ENCODE measurements at places on chromosomes 16 and 17.

DNA sequence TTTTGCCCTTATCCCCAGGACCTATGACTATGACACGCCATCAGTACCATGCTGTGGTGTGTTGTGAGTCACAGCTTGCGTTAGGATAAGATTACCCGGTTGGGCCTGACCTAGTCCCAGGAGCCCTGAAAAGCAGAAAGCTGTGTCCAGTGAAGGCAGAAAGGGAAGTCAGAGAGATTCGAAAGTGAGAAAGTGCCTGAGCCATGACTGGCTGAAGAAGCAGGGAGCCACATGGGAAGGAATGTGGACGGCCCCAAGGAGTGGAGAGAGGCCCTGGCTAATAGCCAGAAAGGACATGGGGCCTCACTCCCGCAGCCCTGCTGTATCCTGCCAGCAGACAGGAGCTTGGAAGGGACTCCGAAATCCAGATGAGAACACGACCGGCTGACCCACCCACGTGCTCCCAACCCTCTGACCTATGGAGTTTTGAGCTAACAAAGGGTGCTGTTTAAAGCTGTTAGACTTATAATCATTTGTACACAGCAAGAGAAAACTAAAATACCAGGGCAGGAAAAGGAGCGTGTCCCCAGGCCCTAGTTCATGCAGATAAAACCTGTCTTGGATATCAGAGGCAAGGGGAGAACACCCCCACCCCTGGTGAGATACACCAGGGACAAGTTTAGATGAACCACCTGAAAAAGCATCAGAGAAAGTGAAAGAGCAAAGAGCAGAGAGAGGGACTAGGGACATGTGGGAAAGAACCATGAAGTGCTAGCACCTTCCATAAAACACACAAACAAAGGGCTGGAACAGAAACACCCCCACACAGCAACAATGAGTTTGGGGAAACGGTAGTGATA, 115.3 kb downstream of the SLC39A11 start:
- peak; percentile 90 for DNase-seq

GRCh38 chr17:77204536-77204935, 63.8 kb downstream of the SEC14L1 start:
- no peak for DNase-seq

DNA sequence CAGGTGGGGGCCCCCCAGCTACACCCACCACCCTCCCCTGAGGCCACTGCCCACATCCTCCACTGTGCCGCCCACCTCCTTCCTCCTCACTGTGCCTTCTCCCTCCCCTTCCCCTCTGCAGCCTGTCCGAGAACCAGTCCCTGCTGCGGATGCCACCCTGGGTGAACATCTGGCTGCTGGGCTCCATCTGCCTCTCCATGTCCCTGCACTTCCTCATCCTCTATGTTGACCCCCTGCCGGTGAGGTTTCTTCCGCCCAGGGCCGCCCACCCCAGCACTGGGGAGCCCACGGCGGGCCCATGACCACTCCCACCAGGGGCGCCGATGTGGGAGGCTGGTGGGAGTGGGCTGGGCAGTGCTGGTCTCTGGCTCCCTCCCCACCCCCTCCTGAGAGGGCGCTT, 22.1 kb downstream of the RABEP2 start:
- DNase-seq, result no peak

- DNase-seq, result peak; percentile 100
Measured at GRCh38 chr16:57185945-57186871, at the start of the genes PSME3IP1 and RSPRY1. Gene PSME3IP1, minus strand, starts transcription at chr16:57186039. Its CDS starts 12,185 bp downstream, at chr16:57173854. Gene RSPRY1, plus strand, starts transcription at chr16:57186329. Its CDS starts 18,330 bp downstream, at chr16:57204659.

- DNase-seq, result no peak
Measured at GRCh38 chr16:70752426-70752825, 48.5 kb downstream of the VAC14 start.

DNA sequence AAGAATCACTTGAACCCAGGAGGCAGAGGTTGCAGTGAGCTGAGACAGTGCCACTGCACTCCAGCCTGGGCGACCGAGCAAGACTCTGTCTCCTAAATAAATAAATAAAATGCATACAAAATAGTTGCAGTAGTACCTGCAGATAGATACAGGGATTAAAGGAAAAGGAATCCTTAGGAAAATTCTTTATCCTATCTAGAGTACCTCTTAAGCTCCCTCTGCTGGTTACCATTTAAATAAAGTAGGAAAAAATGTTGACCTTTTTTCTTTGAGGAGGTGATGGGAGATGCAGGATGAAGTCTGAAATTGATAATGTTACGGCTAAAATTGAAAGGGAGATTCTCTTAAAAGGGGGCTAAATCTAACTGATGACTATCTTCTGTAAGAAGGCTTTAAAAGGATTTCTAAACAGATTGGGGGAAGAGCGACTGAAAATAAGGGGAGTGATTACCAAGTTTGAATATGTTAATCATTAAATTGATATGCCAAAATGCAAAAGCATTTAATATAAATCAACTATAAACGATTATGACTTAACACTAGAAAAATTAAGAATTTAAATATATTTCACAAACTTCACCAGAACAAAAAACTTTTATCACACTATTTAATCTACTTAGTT, 29.4 kb downstream of the C16orf87 start:
- peak; percentile 21 for DNase-seq

- DNase-seq, result peak; percentile 52
Measured at GRCh38 chr16:83100679-83101078, 473.9 kb downstream of the CDH13 start.

DNA sequence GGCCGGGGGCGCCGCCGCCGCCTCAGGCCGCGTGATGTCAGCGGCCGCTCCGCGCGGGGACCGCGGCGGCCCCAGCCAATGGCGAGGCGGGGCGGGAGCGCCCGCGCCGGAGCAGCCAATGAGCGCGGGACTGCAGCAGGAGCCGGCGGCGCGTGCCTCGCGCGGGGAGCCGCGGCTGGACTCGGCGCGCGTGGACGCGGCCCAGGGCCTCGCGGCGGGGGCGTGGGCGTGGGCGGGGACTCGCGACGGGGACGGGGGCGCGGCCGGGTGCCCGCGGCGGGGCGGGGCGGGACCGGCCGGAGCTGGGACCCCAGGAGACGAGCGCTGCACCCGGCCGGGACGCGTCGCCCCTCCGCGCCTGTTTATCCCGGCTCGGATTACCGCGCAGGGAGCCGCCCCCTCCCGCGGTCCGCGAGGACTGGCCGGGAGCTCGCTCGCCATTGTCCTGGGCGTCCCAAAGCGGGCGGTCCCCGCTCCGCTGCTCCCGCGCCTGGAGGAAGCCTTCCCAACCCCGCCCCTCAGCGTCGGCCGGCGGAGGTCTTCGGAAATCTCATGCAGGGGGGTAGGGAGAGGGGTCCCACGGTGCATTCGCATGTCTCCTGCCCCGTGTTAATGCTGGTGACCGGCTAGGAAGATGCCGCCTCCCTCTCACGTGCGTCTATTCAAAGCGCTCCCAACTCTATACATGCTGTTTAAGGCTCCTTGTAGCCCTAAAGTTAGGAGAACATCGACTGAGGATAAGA, at the start of gene RNF157:
Gene RNF157, minus strand, starts transcription at position 33 of the 743 bp plus-strand sequence. CDS start 253 bp downstream, outside the sequence.
- peak; percentile 40 for DNase-seq

DNA sequence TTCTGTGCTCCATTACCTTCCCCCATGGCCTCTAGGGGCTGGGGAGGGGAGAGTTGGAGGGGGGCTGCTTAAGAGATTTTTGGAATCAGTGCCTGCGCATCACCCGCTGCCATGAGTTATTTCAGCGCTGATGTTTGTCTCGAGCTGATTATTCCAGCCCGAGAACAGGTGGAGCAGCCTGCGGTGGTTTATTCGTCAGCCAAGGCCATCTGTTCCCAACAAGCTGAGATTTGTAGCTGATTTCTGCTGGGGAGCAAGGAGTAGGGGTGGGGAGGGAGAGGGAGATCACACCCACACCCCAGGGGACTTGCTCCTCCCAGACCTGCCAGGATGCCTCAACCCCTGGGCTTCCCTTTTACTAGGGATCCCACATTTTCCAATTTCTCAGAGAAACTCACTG, 23.1 kb downstream of the PIPOX start:
- DNase-seq, result no peak

- DNase-seq, result no peak
Measured at GRCh38 chr16:8720967-8721308, 46.5 kb downstream of the ABAT start.

GRCh38 chr16:7689234-7689633, 356.6 kb downstream of the RBFOX1 start:
- DNase-seq, result no peak

DNA sequence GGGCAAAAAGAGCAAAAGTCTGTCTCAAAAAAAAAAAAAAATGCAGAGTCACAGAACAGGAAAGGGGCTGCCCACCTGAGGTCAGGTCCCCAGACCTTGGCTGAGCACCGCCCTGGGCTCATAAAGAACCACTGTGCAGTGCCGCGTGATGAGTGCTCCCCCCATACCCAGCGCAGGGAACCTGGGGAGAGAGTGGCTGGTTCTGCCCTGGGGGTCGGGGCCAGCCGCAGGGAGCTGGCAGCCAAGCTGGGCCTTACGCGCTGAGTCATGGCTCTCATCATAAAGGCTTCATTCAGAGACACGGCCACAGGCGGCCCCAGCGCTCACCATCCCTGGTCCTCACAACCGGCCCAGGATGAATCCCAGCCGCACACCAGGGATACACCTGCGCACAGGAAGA, 80.7 kb downstream of the RAB11FIP4 start:
- DNase-seq, result no peak

DNA sequence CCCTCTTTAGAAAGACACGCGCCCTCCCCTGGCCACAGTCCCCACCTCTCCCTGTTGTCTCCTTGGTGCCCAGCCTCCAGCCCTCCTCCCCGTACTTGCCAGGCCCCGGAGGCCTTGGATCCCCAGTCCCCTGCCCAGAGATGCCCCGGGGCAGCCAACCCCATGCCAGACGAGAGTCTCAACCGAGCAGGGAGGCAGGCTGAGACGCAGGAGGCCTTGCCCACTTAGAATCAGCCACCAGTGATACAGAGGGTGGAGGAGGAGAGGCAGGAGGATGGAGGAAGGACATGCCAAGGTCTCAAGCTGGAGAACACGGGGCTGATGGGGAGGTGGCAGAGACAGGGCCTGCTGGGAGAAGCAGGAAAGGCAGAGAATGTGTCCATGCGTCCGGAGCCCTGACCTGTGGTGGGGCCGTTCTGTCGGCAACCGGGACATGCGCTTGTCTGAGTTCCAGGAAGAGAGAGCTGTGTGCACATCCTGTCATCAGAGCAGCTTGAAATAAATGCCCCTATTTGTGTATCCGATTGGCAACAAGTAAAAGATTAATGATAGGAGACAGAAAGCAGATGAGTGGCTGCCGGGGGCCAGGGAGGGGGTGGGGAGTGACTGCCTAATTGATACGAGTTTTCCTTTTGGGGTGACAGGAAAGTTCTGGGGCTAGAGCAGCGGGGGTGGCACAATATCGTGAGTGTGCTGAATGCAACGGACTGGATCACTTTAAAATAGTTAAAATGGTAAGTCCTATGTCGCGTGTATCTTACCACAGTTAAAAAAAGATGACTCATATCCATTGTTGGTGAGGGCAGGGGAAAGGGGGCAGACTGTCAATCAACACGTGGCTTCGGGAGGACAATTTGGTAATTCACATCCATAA, 44.7 kb upstream of the MEAK7 start:
- DNase-seq, result peak; percentile 28

GRCh38 chr16:23391381-23392222, 61.4 kb downstream of the COG7 start:
- no peak for DNase-seq

DNA sequence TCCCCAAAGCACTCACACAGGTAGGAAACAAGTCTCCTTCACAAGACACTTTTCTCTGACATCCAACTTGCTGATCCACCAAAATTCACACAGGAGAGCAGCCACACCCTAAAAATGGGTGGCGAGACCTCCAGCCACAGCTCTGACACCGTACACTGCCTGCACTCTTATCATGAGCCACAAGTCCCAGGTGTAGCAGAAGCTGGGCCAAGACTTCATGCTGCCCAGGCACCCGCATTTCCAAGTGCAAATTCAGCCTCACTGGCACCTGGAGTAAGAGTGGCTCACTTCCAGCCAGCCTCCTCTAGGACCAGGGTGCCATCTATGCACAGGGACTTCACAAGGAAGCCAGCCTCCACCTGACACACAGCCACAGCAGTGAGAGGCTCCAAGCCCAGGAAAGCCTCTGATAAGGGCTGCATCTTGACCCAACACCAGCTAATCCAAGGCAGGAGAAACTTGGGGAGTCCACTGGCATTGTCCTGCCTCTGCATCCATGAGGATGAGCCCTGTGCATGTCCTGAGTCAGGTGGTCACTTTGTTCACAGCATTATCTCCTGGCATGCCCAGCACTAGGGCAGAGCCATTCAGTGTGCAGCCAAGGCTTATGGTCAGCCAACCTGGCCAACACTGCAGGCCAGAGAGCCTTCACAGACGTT, 2.6 kb upstream of the ZNF768 start:
- no peak for DNase-seq

DNA sequence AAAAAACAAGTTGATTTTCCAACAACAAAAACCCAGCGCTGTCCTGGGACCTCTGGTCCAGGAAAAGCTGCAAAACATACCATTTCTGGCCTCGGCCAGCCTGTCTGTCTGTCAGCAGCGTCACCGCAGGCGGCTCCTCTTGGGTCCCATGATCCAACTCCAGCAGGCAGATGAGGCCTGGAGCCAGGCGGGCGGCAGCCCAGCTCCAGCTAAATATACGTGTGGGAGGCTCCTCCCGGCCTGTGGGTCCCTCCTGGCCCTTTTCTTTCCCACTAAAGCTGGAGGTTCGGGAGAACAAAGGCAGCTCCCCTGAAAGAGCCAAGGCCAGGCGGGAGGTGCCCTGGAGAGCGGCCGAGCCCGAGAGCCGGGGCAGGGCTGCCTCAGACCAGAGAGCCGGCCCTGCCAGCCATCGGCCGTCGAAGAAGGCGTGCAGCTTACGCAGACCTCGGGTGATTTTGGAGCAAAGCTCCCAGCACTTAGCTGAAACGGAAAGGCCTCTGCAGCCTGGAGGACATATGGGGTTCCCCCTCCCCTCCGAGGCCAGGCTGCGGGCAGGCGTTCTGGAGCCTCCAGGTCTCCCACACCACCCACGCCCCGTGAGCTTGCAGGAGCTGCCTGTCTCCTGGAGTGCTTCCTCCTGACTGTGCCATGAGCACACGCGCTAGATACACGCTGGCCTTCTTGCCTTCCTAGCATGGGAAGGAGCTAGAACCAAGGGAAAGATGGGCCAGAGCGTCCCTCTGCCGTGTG, 19.9 kb upstream of the JPH3 start:
- DNase-seq, result peak; percentile 84

DNA sequence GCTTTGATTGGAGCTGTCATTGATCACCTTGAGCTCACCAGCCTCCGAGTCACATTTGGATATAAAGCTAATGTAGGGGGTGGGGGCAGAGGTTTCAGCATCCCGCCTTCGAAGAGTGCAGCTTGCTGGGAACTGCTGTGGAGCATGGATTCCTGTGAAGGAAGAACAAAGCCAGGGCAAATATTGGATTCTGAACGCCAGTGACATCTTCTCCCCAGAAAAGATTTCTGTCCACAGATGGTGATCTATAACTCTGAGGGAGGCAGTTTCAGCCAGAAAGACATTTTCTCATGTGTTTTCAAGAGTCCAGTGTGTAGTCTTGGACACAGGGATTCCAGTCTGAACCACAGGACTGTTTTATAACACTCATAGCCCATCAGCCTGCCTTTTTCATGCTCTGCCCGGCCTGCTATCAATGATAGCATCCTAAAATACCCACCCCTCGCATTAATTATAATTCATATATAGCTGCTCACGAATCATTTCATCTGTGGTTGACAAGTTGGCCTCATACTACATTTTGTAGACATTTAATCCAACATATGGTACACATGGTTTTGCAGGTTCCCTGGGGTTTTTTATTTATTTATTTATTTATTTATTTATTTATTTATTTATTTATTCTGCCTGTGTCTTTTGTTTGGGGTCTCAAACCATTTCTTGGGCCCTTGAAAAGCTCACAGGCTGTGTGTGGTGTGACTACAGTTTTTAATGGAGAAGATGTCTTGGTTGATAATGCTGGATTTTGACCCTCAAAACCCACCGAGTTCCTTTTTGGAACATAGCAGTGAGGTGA, 47.1 kb upstream of the SALL1 start:
- DNase-seq, result no peak

GRCh38 chr17:45734598-45734997, 49.5 kb upstream of the CRHR1 start:
- DNase-seq, result no peak

- no peak for DNase-seq
Measured at GRCh38 chr17:48912476-48912875, 4.3 kb downstream of the UBE2Z start.
